ENCODE measurements at places on chromosomes 2 and 18.

DNA sequence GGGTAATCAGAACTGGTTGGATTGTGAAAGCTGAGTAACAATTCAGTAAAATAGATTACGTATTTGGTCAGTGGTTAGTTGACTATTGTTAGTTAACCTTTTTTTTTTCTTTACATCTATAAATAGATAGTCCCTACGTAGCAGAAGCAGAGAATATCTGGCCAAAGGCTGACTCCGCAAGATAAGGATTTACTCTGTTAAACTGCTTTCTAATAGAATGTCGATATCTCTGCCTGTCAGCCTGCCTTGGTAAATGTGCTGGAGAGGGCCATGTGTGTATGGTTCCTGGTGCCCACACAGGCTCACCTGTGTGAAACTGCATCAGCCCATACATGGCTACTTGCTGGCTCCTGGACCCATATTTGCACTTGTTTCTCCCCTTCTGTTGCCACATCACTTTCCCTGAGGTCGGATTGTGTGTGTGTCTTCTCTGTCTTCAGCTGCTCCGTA, 94.4 kb downstream of the CRIM1 start:
- no peak for DNase-seq

GRCh38 chr2:70460333-70460732, 93.3 kb downstream of the TGFA start:
- DNase-seq = no peak

DNA sequence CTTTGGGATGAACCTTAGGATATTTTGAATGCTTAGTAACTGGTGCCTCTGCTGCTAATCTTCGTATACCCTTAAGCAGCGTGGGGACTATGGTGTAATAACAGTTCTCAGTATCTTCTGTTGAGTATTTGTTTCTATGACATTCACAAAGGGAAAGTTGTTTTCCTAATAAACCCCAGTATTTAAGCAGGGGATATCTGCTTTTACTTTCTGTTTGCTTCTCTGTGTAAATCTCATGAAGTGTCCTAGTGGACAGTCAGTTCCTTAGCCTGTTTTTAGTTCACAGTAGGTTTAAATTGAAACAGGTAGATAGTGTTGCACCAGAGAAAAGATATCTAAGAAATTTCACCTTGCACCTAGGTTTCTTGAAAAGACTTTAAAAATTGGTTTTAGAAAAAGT, 14.9 kb downstream of the KIAA1328 start:
- no peak for DNase-seq

GRCh38 chr18:29309366-29309765, 1132.4 kb upstream of the CDH2 start:
- no peak for DNase-seq

DNA sequence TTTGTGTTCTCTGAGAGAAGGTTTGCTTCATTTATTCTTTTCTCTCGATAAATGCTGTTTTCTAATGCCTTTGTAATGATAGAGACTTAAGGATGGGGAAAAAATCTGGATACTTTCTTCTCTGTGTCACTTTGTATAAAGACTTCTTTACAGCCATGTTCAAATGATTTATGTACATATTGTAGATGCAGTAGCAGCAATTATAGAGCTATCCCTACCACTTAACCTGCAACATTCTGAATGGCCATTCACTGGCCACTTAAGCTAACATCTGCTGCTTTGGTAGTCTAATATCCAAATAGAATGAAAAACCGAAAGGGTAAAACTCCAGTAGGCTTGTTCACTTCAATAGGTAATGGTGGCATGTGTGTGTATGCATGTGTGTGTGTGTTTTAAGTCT, 97.8 kb downstream of the CSRNP3 start:
- DNase-seq = no peak

DNA sequence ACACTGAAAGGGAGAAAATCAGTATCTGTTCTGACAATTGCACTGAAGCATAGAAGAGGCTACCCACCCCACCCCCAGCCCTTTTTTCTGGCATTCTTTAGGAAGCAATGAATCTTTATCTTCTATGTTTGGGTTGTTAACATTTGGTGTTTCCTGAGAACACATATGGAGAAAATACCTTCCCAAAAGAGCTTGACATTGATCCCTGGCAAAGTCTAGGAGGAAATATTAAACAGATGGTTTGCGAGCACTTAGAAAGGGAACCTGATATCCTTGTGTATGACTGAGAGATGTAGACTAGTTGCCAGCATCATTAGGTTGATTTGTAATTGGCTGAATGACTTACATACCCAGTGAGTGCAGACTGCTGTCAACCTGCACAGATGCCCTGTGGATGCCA, 42.9 kb downstream of the DOK1 start:
- no peak for DNase-seq
